ENCODE measurements at places on chromosomes 7 and 10.

DNA sequence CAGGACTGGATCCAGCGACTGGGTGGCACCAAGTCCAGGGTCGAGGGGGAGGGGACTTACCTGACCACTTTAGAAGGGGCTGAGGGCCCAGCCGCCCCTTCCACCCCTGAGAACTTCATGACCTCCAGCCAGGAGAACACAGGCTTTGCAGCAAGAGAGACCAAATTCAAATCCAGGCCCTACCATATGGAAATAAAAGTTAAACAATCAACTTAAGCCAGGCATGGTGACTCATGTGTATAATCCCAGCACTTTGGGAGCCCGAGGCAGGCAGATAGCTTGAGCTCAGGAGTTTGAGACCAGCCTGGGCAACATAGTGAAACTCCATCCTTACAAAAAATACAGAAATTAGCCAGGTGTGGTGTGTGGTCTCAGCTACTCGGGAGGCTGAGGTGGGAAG lies 61.9 kb downstream of the COL13A1 start:
- DNase-seq, result no peak

DNA sequence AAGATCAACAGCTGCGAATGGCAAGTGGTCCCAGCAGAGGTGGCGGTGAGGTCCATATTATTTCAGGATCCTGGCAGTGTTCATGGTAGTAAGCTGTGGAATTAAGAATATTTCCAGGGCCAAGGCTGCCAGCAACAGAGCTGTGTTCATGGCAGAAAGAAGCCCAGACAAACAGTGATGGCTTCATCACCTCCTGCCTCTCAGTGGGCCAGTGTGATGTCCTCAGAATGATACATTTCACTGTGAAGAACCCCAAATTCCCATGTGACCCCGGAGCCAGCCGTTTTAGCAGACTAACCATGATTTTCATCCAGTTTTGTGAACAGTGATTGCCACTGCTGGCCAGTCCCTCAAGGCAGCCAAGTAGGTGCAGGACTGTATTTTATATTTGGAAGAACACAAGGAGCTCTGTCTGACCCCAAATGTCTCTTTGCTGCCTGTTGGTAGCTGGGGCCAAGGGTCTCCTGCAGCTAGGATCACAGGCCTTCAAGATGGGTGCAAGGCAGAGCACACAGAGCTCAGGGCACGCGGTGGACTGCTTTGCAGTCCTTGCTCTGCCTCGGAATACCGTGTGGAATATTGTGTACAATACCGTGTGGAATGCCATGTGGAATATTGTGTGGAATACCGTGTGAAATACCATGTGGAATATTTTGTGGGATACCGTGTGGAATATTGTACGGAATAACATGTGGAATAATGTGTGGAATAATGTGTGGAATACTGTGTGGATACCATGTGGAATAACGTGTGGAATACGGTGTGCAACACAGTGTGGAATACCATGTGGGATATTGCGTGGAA lies 132.3 kb upstream of the CHST15 start:
- DNase-seq, result no peak

- DNase-seq, result no peak
Observed at GRCh38 chr7:5574770-5575269, 151.2 kb upstream of the TNRC18 start.

- peak; percentile 7 for DNase-seq
Observed at GRCh38 chr7:55185321-55185802, 166.5 kb downstream of the EGFR start.

- no peak for DNase-seq
Observed at GRCh38 chr7:129394982-129395914, 39.0 kb upstream of the STRIP2 start.

- peak; percentile 71 for DNase-seq
Observed at GRCh38 chr10:43781480-43782361, 133.0 kb upstream of the ZNF32 start.

- no peak for DNase-seq
Observed at GRCh38 chr7:90629297-90629918, 33.3 kb downstream of the CDK14 start.
